ENCODE measurements at places on chromosomes 6 and 20. TPM values are rescaled to one million over a fixed set of nuclear protein-coding genes. Genes with fewer than 3 reads are reported as not detected.

NHLRC1 gene
- 2.4 TPM for total RNA-seq

ADAM33 gene
- total RNA-seq = 88.2 TPM

GRCh38 chr20:47055699-47056369 lies 161.2 kb downstream of the EYA2 start:
- no peak for DNase-seq

- no peak for DNase-seq
Measured at GRCh38 chr20:40512994-40513393, 176.0 kb downstream of the MAFB start.

Data from urinary bladder (tissue), 4 donors.